Tibial artery (tissue), 4 donors: ENCODE measurements at places on chromosomes 2 and 18.

GRCh38 chr2:39704540-39704939 lies 38.8 kb downstream of the TMEM178A start:
- H3K4me1 ChIP-seq = no peaks in the 10 kb centered on the region
- no peak overlapping the region for H3K4me3 ChIP-seq
- DNase-seq = no peak

- H3K27me3 ChIP-seq = no peaks in the 10 kb centered on the region
- H3K4me1 ChIP-seq = peaks cover 18% of the 10 kb centered on the region
- no peak overlapping the region for H3K27ac ChIP-seq
Measured at GRCh38 chr2:30443081-30443480, 4.0 kb upstream of the LCLAT1 start.

GRCh38 chr2:25369439-25369838 lies 27.7 kb upstream of the DNMT3A start:
- peak; percentile 19 for DNase-seq
- H3K4me3 ChIP-seq = no peak overlapping the region
- H3K4me1 ChIP-seq = no peaks in the 10 kb centered on the region
- H3K27me3 ChIP-seq = no peaks in the 10 kb centered on the region
- no peaks in the 10 kb centered on the region for H3K36me3 ChIP-seq

- no peaks in the 10 kb centered on the region for H3K36me3 ChIP-seq
- H3K4me1 ChIP-seq = peaks cover 4% of the 10 kb centered on the region
- peak; percentile 54 for DNase-seq
Measured at GRCh38 chr2:43078301-43078700, 148.1 kb downstream of the ZFP36L2 start.

DNA sequence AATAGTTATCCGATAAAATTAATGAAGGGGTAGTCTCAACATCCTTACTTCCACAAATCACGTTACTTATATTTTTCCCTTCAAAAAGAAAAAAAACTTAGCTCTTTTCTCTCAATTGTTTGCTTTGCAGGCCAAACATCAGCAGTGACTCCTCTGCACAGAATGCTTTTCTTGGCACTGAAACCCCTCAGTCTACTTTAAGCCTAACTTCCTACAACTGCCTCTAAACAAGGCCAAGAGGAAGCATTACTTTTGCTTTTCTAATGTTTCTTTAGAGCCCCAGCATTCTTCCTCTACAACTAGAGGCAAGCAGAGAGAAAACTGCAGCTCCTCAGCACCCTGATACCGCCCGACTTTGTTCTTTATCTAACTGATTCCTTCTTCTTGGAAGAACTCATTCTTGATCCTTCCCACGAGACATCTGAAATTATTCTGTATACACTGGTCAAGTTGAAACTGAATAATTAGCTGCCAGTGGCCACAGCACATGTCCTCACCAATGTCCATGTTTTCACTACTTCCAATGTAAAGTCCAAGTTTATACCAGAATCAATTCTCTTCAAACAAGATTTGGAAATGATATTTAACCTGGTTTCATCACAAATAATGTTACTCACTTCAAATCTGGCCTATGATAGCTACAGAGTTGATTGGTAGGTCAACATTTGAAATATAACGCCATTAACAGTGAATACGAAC lies 55.3 kb downstream of the DTNB start:
- no peak for DNase-seq
- H3K4me1 ChIP-seq = peaks cover 28% of the 10 kb centered on the region
- no peaks in the 10 kb centered on the region for H3K27me3 ChIP-seq
- peak overlapping the region; percentile 43 for H3K27ac ChIP-seq

DNA sequence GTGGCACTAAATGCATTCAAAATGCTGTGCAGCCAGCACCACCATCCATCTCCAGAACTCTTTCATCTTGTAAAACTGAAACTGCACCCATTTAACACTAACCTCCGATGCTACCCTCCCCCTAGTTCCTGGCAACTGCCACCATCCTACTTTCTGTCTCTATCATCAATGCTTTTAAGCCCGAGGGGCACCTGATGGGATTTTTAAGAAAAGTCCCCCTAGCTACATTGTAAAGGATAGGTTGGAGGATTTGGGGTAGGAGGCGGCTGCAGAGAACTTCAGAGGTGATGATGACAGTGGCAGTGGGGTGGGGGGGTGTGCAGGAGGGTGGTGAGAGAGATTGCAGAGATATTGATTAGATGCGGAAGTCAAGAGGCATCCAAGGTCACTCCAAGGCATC lies 10.8 kb upstream of the YWHAQ start:
- H3K36me3 ChIP-seq = no peaks in the 10 kb centered on the region
- H3K27ac ChIP-seq = no peak overlapping the region
- DNase-seq = no peak
- H3K4me1 ChIP-seq = peaks cover 3% of the 10 kb centered on the region

DNA sequence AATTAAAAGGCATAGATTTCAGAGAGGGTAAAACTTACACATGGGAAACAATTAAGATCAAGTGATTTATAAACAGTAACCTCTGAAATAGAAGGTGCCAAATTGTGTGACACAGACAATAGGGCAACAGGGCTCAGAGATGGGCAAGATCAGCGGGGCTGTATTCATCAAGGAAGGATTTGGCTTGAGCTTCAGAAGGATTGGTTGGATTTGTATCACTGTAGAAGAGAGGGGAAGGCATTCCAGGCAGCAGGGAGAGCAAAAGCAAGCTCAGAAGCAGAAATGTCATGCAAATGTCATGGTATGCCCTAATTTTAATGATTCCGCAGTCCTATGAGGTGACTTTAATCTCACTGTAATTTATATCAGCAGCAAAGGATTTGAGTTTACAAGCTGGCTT lies 415.0 kb upstream of the NRP2 start:
- H3K27ac ChIP-seq = no peak overlapping the region
- H3K36me3 ChIP-seq = no peaks in the 10 kb centered on the region
- no peak for DNase-seq
- no peaks in the 10 kb centered on the region for H3K27me3 ChIP-seq
- H3K4me3 ChIP-seq = no peak overlapping the region

DNA sequence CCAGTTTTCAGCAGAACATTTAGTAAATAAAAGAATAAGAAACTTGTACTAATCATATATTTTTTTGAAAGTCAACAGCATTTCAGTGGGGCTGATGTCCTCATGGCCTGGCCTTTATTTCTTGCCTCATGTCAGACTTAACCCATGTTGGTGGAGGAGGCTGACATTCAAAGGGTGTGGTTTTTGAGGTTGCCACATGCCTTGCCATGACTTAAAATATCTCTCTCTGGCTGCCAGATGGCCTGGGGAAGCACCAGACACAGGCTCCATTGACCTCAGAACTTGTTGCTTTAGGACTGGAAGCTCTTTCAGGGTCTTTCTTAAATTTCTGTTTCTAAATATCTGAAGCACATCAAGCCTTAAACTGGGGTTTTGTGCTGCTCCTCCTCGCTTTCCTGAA lies 32.5 kb upstream of the CD28 start:
- no peaks in the 10 kb centered on the region for H3K27me3 ChIP-seq
- peaks cover 15% of the 10 kb centered on the region for H3K4me1 ChIP-seq
- H3K4me3 ChIP-seq = no peak overlapping the region
- peak; percentile 42 for DNase-seq
- H3K36me3 ChIP-seq = no peaks in the 10 kb centered on the region
- H3K27ac ChIP-seq = peak overlapping the region; percentile 23

DNA sequence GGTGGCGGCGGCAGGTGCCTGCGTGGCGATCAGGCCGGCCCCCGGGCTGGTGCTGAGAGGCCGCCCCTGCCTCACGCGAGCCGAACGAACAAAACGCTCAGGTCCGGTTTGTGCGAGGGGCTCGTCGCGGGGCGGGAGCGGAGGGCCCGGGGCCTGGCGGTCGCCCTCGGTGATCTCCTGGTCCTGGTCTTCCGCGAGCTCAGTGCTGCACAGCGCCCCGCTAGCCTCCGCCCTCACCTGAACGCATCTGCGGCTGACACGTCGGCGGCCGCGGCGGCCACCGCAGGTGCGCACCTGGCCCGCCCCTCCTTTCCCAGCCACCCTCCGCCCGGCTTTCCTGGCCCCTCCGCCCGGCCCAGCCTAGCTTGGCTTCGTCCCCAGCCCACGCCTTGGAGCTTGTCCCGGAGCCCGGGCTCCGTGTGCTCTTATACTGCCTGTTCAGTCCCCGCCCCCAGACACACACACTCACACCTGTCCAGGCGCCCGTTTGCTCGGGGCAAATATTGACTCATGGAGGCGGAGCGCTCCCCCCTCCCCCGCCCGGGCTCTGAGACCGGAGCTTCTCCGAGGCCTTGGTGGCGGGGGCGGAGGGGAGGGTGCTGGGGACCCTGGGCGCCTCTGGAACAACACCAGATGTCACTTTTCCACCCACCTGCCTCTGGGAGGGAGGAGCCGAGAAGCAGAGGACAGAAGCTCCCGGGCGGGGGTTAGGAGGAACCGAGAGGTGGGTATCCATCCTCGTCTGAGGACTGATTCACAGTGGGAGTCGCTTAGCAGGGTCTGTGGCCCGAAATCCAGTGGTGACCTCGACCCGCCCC lies 8.6 kb upstream of the CRYBA2 start:
- H3K4me1 ChIP-seq = peaks cover 19% of the 10 kb centered on the region
- no peak overlapping the region for H3K27ac ChIP-seq
- no peak overlapping the region for H3K4me3 ChIP-seq
- peaks cover 97% of the 10 kb centered on the region for H3K27me3 ChIP-seq
- DNase-seq = no peak
- no peaks in the 10 kb centered on the region for H3K36me3 ChIP-seq

DNA sequence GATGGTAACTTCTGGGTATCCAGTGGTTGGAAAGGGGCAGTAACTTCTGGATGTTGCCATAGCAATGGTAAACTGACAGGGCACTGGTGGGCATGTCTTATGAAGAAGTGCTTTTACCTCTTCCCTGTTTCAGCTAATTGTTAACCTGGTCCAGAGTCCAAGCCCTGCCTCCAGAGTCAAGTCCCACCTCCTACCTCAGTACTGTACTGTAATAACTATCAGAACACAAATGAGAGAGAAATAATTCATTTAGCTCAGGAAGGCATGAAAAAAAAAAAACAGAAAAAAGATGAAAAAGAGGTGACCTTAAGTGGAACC lies 237.0 kb downstream of the ZNF804A start:
- no peaks in the 10 kb centered on the region for H3K36me3 ChIP-seq
- no peak overlapping the region for H3K4me3 ChIP-seq
- no peaks in the 10 kb centered on the region for H3K4me1 ChIP-seq

GRCh38 chr2:223107825-223108224 lies 55.8 kb downstream of the KCNE4 start:
- DNase-seq = no peak
- no peak overlapping the region for H3K4me3 ChIP-seq
- no peaks in the 10 kb centered on the region for H3K27me3 ChIP-seq
- no peaks in the 10 kb centered on the region for H3K36me3 ChIP-seq
- H3K4me1 ChIP-seq = peaks cover under 1% of the 10 kb centered on the region

DNA sequence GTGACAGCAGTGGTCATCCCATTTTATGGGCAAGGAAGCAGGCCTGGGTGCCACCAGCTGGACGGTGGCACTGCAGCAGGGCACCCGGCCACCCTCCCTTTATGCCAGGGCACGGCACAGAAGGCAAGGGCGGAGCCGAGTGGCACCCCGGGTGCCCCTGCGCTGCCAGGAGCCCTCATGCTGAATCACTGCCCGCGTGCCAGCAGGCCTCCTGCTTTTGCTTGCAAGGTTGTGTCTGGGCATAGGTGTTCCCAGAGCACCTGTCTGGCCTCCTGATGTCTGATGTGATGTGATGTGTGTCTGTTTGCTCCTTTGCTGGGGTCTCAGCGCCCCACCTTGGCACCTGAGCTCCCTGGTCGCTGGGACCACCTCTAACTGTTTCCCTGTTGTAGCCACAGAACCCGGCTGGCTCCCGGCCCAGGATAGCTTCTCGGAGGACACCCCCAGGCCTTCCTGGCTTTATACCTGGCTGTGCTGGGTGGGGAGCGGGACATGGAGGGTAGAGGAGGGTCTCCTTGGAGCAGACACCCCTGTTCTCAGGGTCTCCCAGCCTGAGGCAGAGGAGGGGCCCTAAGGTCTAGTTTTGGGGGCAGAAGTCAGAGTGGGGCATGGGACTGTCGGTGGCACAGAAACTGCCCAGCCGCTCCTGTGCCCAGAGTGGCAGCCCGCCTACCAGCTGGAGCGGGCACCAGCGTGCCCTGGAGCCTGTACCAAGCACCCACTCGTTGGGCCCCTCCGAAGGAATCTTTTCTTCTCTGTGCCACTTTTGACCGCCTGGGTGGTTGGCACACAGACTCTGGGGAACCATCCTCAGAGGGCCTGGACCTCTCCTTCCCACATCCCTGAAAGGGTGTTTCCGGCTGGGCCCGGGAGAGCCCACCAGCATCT lies 3.6 kb downstream of the GPC1 start:
- no peaks in the 10 kb centered on the region for H3K27me3 ChIP-seq
- no peak overlapping the region for H3K27ac ChIP-seq
- H3K4me1 ChIP-seq = peaks cover 34% of the 10 kb centered on the region
- DNase-seq = peak; percentile 68

DNA sequence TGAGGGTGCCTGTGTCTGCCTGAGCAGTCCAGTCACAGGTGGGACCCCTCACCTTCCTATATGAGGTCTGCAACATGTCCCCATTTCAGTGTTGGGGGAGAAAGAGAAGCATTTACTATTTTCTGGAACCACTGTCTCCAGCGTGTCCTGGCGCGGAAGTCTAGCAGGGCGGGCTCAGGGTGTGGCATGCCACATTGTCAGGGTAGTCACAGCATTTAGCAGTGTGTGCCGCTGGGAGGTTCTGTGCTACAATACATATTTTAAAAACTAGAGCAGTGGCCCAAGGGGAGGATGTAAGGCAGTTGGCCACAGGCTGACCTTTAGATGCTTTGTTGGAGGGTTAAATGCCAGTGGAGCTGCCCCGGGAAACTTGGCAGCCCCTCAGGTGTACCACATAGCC lies 12.5 kb downstream of the UBE2F start:
- H3K36me3 ChIP-seq = peaks cover 14% of the 10 kb centered on the region
- H3K4me3 ChIP-seq = no peak overlapping the region
- no peak for DNase-seq

GRCh38 chr18:53755914-53756609 lies 468.4 kb downstream of the MBD2 start:
- H3K4me3 ChIP-seq = no peak overlapping the region
- no peaks in the 10 kb centered on the region for H3K36me3 ChIP-seq
- H3K27ac ChIP-seq = no peak overlapping the region
- peaks cover 5% of the 10 kb centered on the region for H3K4me1 ChIP-seq

DNA sequence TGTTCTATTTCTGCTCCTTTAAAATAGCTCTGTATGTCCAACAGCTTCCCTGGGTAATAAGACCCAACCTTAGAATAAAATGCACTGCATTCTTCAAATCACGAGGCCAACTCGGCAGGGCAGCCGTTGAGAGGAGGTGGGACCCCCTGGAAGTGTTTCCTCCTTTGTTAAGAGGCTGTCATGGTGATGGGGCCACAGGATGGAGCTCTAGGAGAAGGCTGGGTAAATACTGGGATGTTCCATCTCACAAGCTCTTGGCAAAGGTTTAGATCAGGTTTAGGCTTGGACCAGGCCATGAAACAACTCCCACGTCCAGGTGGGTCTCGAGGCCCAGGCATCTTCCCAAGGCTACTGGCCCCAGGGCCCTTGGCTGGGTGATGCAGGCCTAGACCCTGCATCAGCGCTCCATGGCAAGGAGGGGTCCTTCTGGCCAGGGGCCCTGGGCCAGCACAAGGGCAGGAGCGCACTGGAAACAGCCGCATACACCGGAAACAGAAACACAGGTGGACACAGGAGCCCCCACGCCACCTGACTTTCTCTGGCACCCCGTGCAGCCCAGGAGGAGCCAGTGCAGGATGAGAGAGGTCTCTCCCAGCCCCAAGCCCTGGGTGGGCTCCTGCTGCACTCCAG lies 38.8 kb upstream of the OTOS start:
- peak; percentile 20 for DNase-seq
- H3K4me1 ChIP-seq = no peaks in the 10 kb centered on the region
- no peak overlapping the region for H3K4me3 ChIP-seq
- H3K27ac ChIP-seq = no peak overlapping the region
- no peaks in the 10 kb centered on the region for H3K36me3 ChIP-seq

- no peaks in the 10 kb centered on the region for H3K36me3 ChIP-seq
- no peak for DNase-seq
- H3K27ac ChIP-seq = no peak within 1 kb of the TSS
- no peak within 1 kb of the TSS for H3K4me3 ChIP-seq
- H3K27me3 ChIP-seq = no peaks in the 10 kb centered on the region
Measured at GRCh38 chr18:60372596-60372995, at the start of gene MC4R. Gene MC4R, minus strand, starts transcription at chr18:60372775. Its CDS starts 426 bp downstream, at chr18:60372349.
